Activated naive CD8-positive, alpha-beta T cell treated with anti-CD3 and anti-CD28 coated beads, Interleukin-2, amount 50 U/mL, for 16 hours (primary cell): ENCODE measurements at places on chromosomes 6 and 20.

DNA sequence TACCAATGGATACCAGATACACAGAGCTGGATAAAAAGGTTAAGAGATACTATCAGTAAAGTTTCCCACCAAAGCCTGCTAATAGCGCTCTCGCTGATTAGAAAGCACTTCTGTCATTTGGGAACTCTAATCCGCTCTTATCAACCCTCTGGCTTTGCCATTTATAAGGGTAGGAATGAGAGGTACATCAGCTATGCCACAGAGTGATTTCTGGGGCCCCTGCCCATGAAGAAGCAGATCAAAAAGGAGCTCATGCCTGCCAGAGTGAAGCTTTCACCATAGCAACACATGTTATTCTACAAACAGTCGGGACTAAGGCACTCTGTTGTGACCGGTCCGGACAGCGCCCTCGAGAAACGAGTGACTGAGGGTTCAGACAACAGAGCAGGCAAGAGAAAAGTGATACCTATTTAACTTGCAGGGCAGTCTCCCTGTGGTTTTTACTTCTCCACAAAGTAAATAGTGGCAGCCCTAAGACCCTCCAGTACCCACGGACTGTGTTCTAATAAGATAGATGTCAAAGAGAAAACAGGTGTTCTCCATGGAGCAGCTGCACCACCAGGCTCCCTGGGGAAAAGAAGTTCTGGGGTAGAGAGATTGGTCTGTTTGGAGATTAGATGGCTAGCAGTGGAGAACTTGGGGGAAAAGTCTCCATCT is 5.6 kb downstream of the TRAM2 start:
- no peak for DNase-seq

- DNase-seq: peak; percentile 16
Observed at GRCh38 chr20:46562373-46563169, 12.1 kb upstream of the OCSTAMP start.

GRCh38 chr6:55511122-55511800 is 67.7 kb downstream of the HMGCLL1 start:
- DNase-seq: no peak

DNA sequence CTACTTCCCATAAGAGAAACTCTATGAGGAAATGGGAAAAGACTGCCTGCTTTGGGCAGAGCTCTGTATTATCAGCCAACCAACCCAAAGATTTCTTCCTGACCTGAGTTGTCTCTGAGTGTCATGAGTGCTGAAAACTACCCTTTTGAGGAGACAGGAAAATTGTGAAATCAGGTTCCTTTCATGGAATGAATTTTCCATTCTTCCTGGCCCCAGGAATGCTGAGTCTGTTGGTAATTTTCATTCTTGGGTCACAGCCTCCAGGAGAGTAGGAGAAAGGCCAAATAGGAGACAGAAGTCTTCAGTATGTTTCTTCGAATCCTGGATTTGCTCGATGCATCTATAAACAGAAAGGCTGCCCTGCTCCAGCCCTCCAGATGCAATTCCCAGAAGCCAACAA is 53.6 kb downstream of the SCML4 start:
- no peak for DNase-seq

GRCh38 chr6:139763468-139764210 is 389.2 kb upstream of the CITED2 start:
- no peak for DNase-seq

DNA sequence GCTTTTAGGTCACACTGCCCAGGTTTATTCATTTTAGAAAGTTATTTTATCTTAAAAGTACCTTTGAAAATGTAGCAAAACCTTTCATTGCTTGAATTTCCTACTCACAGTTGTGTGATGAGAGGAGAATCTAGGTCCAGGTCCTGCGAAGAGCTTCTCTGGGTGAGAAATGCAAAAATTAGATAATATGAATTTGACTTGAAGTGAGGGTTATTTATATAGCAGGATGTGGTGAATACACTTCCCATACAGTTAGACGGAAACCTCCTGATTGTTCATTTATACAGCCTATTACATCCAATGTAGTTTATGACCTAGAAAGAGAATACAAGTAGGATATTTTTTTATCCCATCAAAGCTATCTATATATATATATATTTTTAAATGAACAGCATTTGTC is 30.5 kb downstream of the CDKAL1 start:
- DNase-seq: no peak

GRCh38 chr6:8352966-8353340 is 82.4 kb downstream of the SLC35B3 start:
- no peak for DNase-seq

DNA sequence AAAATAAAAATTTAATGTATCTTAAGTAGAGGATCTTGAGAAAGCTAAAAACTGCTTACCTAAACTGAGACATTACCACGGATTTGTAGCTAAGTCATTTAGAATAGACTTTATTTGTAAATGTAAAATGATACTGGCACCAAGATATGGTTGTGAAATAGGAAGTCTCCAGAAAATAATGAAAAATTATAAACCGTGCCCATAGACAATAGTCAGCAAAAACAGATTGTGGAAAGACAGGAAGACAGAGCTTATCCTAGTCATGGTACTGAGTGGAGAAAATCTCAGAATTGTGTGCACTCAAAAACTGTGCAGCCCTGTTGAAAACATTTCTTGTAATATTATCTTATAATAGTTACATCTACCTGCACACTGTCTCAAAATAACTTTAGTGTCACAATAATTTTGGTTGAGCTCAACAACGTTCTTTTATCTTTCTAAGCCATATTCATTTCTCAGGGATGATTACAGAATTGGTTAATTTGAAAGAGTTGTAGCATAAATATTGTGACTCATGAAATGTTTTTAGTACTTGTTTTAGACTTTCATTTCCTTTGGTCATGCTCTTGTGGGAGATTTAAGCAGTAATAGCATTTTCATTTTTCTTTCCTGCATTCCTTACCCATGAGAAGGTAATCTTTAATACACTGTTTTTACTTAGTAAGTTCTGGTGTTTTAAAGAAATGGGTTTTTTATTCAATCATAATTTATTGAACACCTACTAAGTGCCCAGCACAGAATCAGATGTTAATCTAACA is 174.5 kb downstream of the SOX4 start:
- no peak for DNase-seq

DNA sequence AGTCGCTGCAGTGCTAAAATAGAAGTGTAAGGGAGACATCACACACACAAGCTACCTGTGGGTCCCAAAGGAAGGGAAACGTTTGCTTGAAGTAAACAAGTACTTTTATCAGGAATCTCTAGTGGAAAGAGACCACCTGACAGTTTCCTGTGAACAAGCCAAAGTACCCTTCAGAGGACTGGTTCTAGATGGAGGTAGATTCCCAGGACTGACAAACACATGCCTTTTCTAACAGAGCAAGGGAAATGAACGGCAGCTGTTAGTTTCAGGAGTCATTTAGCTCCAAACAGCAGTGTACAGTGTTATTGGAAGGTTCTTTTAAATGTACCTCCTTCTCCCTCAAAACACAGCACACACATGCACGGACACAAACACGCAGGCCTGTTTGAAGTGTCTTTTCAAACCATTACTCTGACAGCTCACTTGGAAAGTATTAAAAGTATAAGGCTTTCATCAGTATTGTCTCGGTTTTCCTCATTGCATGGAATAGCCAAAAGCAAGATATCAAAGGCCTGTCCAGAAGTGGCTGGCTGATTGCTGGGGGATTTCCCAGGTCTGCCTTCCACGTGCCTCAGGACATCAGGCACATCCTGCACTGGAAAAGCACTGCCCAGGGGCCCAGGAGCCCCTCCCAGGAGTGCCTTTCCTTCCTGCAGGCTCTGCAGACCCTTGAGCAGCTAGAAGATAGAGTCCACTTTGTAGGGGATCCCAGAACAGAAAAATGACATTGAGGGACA is 393.2 kb upstream of the SOX4 start:
- DNase-seq: no peak

DNA sequence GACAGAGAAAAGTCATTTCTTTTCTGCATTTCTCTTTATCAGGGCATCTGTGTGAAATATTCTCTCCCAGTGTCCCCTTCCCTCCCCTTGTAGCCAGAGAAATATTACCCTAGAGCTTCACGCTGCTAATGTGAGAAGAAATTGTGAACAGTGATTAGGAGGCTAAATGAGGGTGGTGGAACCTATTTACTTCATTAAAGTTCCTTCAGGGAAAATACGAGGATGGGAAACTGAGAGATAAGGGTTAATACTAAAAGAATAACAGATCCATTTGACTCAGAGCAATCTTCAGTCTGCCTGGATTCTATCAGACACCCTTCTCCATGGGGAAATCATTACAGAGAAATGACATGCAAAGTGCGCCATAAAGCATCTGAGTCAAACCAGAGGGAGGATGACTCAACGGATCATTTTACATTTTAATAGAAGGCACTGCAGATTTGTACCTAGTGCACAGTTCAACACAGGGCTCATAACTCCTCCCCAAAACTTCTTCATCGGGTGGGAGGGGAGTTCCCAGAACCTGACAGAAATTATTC is 131.3 kb downstream of the GJA10 start:
- no peak for DNase-seq

GRCh38 chr20:53020834-53021233 is 48.7 kb downstream of the TSHZ2 start:
- no peak for DNase-seq

DNA sequence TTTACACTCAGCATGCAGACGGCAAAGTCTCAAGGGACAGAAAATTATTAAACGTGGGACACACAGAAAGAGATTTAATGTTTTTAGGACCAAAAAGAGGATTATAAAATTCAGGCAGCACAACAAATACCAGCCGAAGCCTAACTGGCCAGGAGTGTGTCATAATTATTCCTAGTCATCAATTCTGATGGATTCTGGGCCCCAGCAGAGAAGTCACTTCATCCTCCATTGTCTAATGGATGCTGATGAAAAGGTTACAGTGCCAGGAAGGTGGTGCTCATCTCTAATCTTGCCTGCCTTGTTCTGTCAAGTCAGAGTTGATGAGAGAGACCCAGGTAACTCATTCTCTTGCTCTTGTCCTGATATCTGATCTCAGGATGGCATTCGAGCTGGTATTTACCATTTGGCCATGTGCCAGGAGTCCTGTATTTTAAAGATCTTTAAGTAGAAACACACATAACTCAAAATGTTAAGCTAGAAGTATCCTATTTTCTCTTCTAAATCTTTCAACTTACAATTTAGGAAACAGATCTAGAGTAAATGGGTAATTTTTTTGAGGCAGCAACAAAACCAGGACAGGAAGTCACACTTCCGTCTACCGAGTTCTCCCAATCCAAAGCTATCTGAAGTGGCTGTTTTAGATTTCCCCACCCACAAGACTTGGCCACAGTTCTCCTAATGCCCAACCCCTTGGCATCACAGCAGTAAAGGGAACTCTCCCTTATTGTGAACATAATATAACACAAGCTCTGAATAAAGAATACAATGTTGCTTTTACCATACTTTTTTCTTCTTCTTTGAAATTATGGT is 50.0 kb downstream of the ADAT2 start:
- DNase-seq: no peak

- no peak for DNase-seq
Observed at GRCh38 chr6:168035098-168035660, 37.7 kb downstream of the KIF25 start.

DNA sequence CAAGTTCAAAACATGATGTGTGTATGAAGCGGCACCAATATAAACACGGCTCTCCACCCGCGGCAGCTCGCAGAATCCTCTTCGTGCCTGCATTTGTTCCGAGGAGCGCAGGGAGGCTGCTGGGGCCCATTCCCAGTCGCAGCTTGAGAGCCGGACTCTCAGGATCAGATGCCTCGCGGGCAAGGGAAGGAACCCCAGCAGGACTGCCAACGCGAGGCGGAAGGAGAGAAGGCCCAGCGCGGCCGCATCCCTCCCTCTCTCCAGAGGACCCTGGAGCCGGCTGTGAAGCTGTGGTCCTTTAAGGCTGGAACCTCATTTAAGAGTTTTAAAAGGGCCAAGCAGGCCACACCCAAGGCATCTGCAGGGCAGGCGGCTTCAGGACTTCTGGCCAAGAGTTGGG is 44.2 kb upstream of the ZBP1 start:
- DNase-seq: no peak

- no peak for DNase-seq
Observed at GRCh38 chr20:24665196-24665595, 195.8 kb downstream of the SYNDIG1 start.

DNA sequence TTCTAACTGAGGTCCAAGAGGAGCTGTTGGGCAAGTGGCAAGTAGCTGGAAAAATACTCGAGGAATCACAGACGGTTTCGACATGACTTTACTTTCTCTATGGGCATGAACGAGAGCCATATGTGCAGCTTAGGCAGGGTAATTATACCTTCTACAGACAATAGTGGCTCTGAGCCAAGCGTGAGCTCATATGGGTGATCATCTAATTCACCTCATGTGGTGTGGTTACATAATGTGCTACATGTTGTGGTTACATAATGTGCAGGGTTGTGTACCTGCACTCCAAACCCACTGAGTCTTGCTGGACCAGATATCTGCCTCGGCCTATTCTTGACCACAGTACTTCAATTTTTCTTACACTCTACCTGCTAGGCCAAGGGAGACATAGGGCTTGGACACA is 771.7 kb upstream of the EYS start:
- DNase-seq: no peak

DNA sequence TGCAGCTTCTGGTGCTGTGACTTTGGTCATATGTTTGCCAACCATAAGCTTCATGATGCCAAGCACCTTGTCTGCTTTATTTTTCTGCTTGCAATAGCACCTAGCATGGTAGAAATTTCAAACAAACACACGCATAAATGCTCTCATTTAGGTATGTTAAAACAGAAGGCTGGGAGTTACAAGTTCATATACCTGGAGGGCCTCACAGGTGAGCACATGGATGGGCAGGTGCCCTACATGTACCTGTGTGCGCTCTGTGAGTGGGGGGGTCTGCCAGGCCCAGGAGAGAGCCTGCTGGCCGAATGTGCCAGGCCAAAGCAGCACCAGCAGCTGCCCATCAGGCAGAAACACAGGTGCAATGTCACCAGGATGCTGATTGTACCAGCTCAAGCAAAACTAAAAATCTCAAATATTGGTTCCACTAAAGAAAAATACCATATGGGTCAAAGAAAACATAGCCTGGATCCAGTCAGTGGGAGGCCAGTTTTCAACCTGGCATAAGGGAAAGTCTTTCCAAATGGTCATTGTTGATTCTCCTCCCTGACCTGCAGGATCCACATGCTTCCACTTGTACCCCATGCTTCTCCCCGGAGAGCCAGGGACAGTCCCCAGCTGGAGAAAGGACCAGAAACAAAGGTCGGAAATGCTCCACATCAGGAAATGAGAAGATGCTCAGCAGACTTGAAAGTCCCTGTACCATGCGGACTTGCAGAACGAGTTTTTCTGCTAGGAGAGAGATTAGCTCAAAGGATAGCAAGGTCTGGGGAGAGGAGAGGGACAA is 7.2 kb upstream of the PFDN4 start:
- no peak for DNase-seq

DNA sequence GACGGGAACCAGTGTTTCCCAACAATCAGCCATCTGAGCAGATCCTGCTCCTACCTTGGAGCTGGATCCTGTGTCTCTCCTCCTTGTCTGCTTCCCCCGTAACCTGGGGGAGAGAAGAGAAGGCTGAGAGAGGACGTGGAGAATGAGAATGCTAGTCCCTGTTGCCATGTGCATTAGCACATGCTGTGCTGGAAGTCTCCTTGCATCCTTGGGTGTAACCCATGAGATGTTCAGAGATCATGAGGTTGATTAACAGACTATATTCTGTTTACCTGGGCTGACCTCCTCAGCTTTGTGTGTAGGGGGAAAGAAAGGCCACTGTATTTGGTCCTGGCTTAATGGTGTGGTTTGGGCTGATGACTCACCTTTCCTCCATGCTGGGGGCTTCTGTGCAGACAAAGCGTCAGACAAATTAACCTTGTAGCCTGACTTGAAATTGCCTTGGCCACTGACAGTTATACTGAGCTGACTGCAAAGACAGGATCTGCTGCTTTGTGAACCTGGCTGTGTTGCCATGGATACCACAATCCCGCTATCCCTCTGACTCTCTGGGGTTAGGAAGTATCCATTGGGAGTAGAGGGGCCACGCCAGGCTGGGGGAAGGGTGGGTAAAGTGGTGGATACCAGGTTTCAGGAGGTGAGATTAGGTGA is 243.7 kb upstream of the CHD6 start:
- DNase-seq: no peak
